Activated CD4-positive, alpha-beta T cell treated with anti-CD3 and anti-CD28 coated beads for 1 hour (primary cell): ENCODE measurements at places on chromosomes 7 and 10.
A peak's percentile ranks its signal among the peaks of the same experiment; 100 is the strongest.

- no peak for DNase-seq
Observed at GRCh38 chr10:61456095-61456789, 3.1 kb upstream of the TMEM26 start.

DNA sequence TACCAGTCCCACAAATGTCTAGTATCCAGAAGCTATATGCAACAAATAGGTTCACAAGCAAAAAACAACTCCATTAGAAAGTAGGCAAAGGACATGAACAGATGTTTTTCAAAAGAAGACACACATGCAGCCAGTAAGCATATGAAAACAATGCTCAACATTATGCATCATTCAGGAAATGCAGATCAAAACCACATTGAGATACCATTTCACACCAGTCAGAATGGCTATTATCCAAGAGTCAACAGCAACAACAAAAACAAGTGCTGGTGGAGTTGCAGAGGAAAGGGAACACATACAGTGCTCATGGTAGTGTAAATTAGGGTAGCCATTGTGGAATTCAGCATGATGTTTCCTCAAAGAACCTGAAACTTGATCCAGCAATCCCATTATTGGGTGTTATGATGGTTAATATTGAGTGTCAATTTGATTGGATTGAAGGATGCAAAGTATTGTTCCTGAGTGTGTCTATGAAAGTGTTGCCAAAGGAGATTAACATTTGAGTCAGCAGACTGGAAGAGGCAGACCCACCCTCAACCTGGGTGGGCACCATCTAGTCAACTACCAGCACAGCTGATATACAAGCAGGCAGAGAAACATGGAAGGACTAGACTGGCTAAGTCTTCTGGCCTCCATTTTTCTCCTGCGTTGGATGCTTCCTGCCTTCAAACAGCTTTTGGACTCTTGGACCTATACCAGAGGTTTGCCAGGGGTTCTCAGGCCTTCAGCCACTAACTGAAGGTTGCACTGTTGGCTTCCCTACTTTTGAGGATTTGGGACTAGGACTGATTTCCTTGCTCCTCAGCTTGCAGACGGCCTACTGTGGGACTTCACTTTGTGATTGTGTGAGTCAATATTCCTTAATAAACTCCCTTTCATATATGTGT lies 218.4 kb upstream of the SEMA3D start:
- DNase-seq = no peak

DNA sequence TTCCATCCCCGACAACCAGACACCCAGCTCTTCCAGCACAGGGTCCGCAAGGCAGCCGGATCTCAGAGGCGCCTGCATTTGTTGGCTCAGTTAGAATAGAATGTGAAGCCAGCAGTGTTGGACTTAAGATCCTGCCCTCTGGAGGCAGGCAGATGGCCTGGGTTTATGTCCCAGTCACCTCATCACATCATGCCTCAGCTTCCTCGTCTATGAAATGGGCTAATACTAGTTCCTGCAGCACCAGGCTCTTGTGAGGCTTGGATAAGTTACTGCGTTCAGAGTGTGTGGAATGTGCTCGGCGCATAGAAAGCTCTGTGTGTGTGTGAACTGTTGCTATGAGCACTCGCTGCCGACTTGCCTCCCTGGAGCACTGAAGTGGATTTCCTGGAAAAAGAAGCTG lies 202.5 kb upstream of the GPR26 start:
- no peak for DNase-seq

GRCh38 chr10:96696845-96697425 lies 23.4 kb downstream of the PIK3AP1 start:
- no peak for DNase-seq

- no peak for DNase-seq
Observed at GRCh38 chr7:140671966-140672365, 779 bp upstream of the ADCK2 start.

GRCh38 chr10:19098803-19099202 lies 50.2 kb downstream of the MALRD1 start:
- no peak for DNase-seq

- DNase-seq = no peak
Observed at GRCh38 chr7:27921081-27921836, 181.3 kb downstream of the TAX1BP1 start.

DNA sequence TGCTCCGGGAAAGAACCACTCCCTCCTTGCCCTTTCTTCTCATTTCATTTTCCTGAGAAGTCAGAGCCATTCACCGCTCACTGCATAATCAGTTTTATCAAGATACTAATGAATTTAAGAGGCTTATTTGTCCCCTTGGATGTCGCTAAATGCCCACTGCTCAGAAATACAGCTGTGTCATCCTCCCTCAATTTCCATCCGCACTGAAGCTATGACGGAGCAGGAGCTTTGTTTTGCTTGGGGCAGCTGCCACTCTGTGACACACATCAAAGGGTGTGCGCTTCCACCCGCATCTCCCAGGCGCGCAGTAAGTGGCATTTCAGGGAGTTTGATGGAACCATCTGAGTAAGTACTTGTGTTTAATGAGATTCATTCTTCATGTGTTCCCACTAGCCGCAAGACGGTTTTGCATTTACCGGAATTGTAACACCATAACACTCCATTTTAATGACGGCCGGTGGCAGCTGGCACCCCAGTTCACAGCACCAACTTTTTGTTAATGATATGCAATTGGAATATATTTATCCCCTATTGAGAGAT lies 103.8 kb upstream of the PARD3 start:
- DNase-seq = no peak

- no peak for DNase-seq
Observed at GRCh38 chr10:72077275-72077990, 10.9 kb downstream of the SPOCK2 start.

DNA sequence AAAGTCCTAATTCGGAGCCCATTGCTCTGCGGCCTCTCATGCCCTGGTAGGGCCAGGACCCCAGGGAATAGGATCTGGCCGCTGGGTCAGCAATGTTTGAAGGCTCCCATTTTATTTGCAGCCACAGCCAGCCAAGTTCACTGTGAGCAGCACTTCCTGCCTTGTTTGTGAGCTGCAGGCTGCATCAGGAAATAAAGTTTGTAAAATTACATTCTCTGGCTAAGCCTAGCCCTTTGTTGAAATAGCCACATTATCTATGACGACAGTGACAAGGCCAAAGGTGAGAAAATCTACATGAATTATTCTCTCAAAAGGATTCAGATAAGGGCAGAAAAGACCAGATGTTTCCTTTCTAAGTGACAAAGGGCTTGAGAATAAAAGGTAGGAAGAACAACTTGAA lies 23.7 kb upstream of the ITGB1 start:
- DNase-seq = no peak

DNA sequence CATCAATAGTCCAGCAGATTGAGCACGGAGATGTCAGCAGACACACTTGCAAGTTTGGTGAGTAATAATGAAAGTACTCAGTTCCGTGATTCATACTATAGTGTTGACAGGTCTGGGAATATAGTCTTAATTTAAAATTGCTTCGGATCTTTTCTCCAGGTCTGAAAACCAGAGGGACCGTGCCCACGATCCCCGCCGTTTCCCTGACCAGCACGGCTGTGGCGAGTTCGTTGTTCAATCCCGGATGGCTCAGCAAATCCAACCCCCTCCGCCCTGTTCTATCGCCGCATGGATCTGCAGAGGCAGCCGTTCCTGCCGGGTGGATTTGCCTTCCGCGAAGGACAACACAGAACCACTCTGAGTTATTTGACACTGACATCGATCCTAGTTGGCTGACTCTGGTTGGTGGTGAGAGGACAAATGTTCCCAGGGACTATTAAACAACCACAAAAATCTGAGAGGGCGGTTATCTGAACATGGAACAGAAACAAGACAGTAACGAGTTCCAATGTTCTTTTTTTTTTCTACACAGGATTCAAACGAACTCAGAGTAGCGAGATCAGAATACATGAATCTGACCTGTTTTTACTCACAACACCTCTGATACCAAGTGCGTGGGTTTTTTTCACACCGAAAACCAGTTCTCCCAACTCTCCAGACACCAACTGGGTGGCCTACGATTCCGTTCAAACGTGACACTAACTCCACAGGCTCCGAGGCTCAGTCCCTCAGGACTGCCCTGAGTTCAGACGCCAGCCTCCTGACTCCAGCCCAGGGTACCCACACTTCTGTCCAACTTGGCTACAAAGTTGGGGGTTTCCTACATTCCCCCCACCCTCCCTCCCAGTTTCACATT lies 52.7 kb downstream of the RBM17 start:
- DNase-seq = no peak

DNA sequence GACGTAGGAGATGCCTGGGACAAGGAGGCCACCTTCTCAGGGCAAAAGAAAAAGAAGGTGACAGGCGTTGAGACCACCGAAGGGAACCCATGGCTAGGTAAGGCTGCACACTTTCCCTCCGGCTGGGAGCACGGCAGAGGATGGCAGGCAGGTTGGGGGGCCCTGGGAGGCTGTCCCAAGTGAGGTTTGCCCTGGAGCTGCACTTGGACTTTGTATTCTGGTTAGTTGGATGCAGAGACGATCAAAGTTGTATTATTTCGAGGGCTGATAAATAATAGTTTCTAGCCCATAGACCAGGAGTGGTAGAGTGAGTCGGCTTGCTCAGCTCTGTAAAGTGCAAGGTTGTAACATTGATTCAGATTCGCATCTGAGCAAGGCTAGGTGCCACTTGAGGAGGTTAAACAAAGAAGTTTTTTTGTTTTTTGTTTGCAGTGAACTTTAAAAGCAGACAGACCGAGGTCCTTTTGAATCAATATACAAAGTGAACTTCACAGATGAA lies 608 bp downstream of the ENTPD7 start:
- DNase-seq = no peak

DNA sequence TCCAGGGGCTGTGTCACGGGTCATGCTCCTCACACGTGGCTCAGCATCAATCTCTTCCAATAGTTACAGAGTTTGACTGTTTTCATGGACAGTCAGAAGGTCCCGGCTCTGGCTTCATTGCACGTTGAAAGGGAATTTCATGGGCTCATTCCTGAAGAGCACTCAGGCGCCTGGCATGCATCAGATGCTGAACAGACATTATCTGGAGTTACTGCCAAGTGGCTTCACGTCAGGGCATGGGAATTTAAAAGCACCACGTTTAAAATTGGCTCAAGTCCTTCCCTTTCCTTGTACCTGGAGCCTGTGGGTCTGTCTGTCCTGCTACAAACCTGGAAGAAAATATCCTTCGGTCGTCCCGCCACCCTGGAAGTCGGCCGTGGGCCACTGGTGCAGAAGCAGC lies 50.4 kb downstream of the CFAP46 start:
- DNase-seq = no peak

DNA sequence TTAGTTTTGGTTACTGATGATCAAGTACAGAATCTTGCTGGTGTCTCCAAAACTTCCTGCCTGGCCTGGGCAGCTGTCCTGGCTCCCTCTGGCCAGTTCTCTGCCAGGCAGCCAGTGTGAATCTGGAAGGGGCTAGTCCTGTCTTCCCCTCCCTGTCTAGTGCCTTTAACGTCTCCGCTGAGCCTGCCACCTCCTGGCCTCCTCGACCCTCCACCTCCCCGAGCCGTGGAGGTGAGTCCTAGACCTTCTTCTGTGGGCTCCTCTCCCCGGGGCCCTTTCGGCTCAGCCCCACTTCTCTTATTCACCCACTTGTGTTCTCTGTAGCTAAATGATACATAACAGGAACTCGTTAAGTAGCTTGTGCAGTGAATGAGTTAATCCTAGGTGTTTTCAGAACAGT lies 218.2 kb downstream of the MGMT start:
- DNase-seq = no peak

GRCh38 chr7:101319401-101319800 lies 2.2 kb downstream of the IFT22 start:
- DNase-seq = no peak

GRCh38 chr10:133484818-133485217 lies 31.1 kb downstream of the SCART1 start:
- no peak for DNase-seq

DNA sequence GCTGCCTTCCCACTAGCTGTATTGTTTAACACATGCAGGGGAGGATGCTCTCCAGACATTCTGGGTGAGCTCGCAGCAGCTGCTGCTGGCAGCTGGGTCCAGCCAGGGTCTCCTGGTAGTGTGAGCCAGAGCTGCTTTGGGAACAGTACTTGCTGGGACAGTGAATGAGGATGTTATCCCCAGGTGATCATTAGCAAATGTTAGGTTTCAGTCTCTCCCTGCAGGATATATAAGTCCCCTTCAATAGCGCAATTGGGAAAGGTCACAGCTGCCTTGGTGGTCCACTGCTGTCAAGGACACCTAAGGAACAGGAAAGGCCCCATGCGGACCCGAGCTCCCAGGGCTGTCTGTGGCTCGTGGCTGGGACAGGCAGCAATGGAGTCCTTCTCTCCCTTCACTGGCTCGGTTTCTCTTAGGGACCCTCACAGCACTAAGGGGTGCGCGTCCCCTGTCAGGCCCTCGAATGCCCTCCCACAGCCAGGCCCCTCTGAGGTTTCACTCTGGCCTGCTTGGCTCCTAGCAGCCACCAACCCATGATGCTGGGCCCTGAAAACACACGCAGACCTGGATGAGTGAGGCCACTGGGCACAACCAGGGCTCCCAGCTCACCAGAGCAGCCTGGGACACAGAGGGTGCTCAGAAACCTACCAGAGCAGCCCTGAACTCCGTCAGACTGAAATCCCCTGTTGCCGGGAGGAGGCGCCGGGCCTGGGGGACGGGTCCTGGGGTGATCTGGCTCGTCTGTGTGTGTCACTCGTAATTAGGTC lies 173.0 kb upstream of the LANCL2 start:
- DNase-seq = no peak

DNA sequence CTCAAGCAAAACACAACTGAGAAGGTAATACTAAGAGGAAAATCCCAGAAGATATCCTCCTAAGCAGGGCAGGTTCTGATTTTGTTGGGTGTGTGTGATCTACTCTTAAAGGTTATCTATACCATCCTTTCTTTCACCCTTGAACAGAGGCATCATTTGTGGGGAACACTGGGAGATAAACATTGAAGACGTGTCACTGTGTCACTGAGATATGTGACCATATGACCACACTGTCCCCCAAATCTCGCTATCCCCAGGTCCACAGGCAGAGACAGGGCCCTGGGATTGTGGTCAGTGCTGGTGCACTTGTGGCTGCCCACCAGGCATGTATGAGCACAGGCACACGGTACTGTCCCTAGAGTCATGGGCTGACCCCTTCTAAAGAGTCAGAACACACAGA lies 30.0 kb downstream of the TECTB start:
- DNase-seq = no peak

DNA sequence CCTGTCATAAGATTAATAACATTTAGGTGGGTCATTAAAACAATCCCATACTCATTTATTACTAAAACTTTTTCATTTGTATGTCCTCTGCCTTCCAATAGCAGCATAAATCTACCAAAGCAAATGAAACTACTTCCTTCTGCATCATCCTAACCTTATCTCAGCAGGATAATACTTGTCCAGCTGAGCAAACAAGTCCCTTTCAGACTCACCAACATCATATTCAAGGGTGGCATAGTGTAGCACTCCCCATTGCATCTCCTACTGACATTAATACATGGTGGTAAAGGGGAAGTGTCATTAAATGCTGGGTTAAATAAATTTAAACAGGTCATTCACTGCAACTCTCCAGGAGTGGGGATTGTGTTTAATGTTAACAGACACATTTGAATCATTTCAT lies 3.4 kb upstream of the MINDY3 start:
- no peak for DNase-seq

- no peak for DNase-seq
Observed at GRCh38 chr7:49852619-49853462, 79.4 kb downstream of the VWC2 start.

- DNase-seq = no peak
Observed at GRCh38 chr10:94183666-94184264, 179.0 kb downstream of the NOC3L start.

GRCh38 chr7:158818325-158819213 lies 10.7 kb downstream of the ESYT2 start:
- DNase-seq = peak; percentile 63
